Stimulated activated CD4-positive, alpha-beta T cell treated with anti-CD3 and anti-CD28 coated beads, TNF-alpha, amount 100 ng/mL, for 1 hour (primary cell): ENCODE measurements at places on chromosomes 2 and 18.

DNA sequence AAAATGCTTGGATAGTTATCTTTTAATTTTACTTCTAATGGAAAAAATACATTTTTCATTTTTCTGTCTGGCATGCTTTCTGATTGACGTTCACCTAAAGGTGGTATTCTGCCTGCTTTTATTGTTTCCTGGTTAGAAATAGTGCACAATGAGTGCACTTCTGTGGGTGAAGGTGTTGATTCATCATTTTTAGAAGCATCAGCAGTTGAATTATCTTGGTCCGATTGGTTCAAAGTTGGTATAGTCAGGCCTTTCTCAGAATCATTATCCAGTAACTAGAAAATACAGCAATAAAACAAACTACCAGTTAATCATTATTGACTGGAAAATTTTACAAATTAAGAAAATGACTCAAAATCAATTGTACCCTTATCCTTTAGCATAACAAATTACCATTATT is 84.5 kb downstream of the STRADB start:
- DNase-seq, result no peak

- no peak for DNase-seq
These were observed 26.8 kb upstream of the HAAO start for GRCh38 chr2:42819160-42819559.

- DNase-seq, result no peak
These were observed 68.6 kb downstream of the PLEKHM3 start for GRCh38 chr2:207956771-207957170.

- DNase-seq, result no peak
These were observed 102.9 kb downstream of the NFATC1 start for GRCh38 chr18:79498662-79499061.

DNA sequence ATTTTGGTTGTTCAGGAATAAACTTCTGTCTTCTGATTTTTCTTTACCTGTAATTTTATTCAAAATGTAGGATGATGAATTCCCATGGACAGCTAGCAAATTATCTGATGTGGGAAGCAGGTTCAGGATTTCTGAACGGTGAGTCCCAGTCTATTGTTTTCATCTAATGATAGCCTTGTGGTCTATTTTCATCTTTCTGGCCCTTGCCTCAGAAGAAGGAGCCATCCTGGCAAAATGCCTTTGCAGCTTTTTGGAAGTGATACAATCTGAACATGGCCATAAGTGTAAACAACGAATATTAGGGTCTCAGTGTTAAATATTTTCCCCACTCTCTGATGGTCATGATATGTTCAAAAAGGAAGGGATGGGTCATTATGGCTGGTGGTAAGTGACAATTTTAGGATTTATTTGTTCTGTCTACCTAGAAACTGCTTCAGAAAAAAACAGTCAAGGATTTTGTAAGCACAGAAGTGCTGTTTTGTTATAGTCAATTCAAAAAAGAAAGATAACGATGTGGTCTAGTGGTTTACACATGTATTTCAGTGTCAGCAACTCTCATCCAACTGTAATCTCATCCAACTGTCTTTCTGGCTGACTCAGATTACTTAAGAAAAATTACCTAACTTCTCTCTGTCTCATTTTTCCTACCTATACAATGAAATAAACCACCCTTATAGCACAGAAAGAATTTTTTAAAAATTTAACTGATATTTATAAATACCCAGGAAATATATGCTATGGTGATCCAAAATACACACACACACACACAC is 272.6 kb upstream of the ERBB4 start:
- no peak for DNase-seq

DNA sequence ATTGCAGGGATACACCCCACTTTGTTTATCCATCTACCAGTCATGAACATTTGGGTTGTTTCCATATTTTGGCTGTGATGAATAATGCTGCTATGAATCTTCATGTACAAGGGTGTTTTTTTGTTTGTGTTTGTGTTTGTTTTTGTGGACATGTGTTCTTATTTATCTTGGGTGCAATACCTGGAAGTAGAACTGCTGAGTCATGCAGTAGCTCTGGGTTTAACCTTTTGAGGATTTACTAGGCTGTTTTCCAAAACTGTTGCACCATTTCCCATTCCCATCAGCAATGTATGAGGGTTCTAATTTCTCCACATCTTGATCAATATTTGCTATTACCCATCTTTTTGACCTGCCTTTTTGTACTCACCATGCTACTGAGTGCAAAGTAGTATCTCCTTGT is 140.0 kb upstream of the CYP1B1 start:
- DNase-seq, result no peak

DNA sequence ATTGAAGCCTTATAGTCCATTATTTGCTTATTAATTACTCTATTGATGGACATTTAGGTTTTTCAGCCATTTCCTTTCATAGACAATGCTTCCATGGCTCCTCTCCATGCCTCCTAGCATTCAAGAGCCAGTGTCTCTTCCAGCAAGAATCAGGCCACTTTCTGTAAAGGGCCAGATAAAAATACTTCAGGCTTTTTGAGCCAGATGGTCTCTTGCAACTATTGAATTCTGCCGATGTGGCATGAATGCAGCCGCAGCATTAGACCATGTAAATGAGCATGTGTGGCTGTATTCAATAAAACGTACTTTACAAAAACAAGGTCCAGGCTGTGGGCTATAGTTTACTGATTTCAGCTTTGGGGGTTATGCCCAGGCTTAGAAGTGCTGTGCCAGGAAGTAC is 38.5 kb downstream of the TRAF3IP1 start:
- DNase-seq, result no peak

DNA sequence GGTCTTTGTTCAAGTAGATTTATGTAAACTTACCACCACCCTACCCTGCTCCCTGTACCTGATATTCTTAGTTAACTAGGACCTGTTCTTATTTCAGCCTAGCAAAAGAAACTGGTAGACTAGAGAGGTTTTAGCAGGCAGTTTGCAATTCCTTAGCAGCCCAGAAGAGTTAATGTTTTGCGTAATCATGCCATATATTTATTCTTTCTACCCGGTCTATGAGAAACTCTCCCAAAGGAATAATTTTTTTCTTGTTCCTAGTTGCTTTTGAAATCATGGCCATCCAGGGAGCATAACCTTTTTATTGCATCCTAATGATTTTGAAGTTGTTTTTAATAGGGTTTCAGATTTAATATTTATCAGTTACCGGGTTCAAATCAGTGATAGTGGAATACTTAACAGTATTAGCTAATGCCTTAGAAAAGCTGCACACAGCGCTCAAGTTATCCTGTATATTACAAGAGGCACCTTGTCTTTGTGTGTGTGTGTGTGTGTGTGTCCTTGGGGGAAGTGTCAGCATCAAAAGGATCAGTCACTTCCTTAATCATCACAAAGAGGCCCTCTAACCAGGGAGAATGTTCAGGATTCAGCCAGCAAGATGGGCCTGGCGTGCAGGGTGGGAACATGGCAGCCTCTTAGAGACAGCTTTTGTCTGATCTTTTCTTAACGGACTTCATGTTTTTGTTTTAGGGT is 52.9 kb downstream of the CABLES1 start:
- DNase-seq, result no peak

GRCh38 chr2:134912361-134912760 is 6.3 kb upstream of the CCNT2 start:
- no peak for DNase-seq

GRCh38 chr2:54553775-54554174 is 97.6 kb downstream of the SPTBN1 start:
- DNase-seq, result no peak

GRCh38 chr2:100419915-100420314 is 2.4 kb upstream of the CHST10 start:
- no peak for DNase-seq

- DNase-seq, result no peak
These were observed 12.1 kb upstream of the ITGA6 start for GRCh38 chr2:172415157-172415864.

GRCh38 chr2:99715956-99716355 is 226.1 kb upstream of the REV1 start:
- no peak for DNase-seq

- DNase-seq, result no peak
These were observed 71.7 kb downstream of the SMAD7 start for GRCh38 chr18:48879008-48879431.

GRCh38 chr2:239770246-239770639 is 254.9 kb downstream of the NDUFA10 start:
- no peak for DNase-seq

DNA sequence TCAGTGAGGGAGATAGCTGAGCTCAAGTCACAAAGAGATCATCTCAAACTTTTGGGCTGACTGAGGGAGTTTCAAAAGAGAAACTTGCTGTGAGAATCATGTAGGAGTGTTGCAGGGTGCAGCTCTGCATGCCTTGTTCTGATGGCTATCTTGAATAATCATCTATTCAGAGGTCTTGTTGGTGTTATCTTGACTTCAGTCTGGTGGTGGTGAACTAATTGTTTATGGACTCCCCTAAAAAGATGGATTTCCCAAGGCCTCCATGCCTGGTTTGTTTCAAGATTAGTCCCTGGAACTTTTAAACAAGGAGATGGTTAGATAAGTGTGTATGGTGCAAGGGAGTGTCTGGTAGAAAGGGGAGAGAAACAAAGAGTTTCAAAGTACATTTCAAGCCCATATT is 29.8 kb downstream of the SLC39A6 start:
- DNase-seq, result no peak

DNA sequence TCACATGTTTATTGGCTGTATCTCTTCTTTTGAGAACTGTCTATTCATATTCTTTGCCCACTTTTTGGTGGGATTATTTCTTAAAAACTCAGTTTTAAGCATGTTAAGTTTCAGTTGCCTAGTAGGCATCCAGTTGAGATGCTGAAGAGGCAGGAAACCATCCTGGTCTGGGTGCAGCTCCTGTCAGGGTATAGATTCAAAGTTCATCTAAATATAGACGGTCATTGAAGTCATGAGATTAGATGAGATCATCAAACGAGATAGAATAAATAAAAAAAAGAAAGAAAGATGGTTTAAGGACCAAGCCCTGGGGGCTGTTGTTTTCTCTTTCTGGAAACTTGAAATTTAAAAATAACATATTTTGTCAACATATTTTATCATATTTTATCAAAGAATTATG is 9.2 kb upstream of the DNAH7 start:
- no peak for DNase-seq

DNA sequence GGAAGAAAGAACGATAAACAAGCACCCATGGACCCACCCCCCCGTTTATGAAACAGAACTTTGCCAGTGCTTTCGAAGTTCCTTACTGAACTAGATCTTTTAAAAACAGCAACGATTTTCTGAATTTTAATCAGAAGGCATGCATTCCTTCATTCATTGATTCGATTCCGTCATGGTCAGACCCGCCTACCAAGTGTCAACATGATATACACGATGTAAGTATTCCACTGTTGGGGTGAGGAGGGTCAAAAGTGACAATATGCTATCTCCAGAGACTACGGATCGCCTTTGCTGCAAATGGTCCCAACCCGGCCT is 316 bp upstream of the FMNL2 start:
- no peak for DNase-seq

DNA sequence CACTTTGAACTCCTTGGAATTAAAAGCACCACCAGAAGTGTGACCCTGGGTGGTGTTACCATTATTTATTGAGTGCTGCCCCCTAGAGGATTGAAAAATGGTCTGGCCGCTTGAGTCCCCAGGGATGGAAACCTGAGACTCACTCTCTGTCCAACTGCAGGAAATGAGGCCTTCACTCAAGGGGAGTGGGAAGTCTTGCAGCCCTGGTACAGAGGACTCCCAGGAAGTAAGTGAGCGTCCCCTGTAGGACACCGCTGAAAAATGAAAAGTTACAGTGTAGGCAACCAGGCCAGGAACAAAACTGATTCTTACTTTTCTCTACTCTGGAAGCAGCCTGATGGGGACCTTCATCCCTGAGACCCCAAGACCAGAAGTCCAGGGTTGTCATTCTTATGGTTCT is 2.2 kb upstream of the NRP2 start:
- no peak for DNase-seq

- no peak for DNase-seq
These were observed 55.4 kb downstream of the UXS1 start for GRCh38 chr2:106138543-106139237.

GRCh38 chr2:7539760-7540159 is 622.5 kb downstream of the RNF144A start:
- DNase-seq, result no peak

DNA sequence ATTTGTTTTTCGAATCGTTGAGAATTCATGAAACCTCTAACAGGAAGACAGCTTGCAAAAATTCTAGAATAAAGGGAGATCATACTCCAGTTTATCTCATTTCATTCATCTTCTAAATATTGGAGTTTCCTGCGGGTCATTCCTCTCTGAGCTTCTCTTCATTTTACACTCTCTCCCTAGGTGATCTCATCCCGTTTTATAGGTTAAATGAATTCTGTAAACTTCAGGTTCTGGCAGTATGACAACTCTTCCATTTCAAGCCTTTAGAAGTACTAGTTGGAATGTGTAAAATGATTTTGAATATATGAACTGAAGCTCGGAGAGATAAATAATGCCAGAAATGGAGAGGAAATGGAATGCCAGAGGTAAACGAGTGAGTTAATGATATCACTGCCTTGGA is 312.4 kb downstream of the METTL4 start:
- DNase-seq, result no peak

DNA sequence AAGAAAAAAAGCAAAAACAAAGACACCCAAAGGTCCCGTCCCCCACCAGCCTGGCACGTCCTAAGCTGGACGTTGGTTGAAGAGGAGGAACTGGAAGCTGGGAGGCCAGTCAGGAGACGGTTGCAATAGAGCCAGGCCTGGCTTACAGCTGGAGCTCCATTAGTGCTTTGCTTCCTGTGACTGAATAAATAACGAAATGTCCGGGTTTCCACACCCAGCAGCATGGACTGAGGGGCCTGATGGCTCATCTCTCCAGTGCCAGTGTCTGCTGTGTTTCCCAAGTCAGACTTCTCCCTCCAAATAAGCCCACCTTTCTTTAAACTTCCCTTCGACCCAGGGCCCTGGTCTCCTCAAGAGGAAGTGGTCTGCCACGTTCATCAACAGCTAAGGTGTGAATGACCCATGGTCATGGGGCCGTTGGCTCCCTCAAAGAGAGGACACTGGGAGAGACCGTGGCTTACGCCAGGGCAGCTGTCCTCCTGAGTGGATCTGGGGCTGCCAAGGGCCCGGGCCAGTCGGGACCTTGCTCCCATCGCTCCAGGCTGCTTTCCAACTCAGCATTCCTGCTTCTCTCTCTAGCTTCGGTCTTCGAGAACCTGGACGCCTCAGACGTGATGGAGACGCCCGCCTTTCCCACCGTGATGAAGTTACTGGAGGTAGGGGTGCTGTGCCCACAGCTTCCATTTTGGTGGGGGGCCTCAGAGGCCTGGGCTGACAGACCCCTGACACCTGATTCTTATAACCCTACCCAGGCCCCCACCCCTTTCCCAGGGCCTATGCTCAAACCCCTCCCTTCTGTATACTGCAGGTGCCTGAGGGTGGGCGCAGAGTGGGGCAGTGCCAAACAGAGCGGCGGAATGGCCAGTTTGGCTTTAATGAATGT is 44.9 kb downstream of the MYO7B start:
- DNase-seq, result no peak
